ENCODE measurements at places on chromosomes 13 and 19.

GRCh38 chr13:91302111-91302510, 45.4 kb upstream of the MIR17HG start:
- DNase-seq, result peak; percentile 9

- DNase-seq, result no peak
Measured at GRCh38 chr13:24680921-24681604, 855 bp downstream of the ATP12A start.

DNA sequence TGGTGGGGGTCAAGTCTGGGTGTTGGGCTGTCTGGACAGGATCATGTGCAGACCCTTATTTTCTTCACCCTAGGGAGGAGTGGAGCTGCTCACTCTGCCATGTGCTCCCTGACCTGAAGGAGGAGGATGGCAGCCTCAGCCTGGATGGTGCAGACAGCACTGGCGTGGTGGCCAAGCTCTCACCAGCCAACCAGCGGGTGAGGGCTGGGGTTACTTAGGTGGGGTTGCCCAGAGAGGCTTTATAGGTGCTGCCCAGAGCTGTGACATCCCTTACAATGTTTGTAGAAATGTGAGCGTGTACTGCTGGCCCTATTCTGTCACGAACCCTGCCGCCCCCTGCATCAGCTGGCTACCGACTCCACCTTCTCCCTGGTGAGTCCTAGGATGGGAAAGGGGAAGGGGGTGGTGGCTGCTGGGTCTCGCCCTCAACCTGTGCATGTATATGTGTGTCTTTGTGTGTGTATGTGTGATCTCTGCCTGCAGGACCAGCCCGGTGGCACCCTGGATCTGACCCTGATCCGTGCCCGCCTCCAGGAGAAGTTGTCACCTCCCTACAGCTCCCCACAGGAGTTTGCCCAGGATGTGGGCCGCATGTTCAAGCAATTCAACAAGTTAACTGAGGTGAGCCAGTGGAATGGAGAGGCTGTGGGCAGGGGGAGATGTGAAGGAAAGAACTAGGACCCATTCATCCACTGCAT, 5.1 kb downstream of the CHMP2A start:
- no peak for DNase-seq

DNA sequence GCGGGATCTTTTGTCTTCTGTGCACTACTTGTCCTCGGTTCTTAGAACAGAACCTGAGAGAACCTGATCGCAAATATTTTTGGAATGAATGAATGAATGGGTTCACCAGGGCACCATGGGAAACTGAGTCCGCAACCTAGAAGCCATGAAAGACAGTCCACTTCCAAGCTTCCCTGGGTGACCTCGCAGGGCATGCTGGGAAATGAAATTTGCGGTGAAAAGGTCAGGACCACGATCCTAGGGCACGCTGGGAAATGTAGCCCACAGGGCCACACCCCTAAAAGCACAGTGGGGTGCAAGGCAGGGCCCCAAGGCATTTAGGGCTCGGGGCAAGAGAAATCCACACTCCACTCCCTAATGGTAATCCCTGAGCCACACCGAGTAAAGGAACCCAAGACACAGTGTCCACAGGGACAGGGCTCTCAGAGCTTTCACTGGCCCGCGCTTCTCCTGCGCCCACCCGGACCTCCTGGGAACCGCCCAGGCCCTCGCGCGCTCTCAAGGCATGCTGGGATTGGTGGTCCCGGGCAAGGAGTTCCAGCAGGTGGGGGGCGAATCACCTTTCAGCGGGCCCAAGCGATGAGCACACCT, 1.1 kb upstream of the PPP1R12C start:
- peak; percentile 45 for DNase-seq

- peak; percentile 72 for DNase-seq
Measured at GRCh38 chr19:41621654-41622053, 5.2 kb downstream of the CEACAM4 start.

DNA sequence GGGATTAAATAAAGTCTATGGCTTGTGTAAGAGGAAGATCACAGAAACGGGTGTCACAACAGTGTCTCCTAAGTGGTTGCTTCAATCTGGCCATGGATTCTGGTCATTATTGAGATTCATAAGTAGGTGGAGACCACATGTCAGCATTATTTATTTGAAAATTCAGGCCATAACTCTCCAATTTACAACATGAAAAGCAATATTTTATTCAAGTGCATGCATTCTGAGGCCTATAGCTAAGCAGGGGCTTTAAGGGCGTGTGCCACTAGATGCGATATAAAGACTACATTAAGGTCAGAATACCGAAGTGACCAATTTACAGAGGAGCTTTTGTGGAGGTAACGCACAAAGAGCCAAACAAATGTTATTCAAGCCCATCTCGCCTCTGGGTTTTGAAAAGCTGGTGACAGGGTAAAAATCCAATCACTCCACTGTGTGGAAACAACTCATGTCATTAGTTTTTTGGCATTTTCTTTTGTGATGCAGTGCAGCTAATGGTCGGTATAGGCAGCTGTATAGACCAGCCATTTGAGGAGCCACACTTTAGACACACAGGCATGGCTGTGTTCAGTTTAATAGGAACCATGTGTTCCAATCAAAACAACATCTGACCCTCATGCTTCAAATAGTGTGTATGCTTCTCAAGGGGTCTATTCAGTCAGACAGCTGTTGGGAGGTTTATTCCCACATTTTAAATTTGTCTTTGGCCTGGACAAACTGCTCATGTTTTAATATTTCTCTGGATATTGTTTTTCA, 123.7 kb downstream of the KL start:
- no peak for DNase-seq

DNA sequence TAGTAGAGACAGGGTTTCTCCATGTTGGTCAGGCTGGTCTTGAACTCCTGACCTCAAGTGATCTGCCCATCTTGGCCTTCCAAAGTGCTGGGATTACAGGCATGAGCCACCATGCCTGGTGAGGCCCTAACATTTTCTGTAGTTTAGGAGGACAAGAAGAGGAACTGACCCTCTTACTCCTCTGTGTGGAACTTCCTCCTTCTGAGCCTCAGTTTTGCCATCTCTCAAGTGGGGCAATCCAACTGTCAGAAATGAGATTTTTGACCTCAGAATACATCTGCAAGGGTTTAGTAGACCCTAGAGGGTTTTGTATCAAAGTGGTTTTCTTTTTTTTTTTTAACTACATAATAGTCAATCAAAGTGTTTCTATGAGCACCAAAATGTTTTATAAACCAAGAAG, 2.4 kb downstream of the DKKL1 start:
- DNase-seq, result no peak

- no peak for DNase-seq
Measured at GRCh38 chr13:27140060-27140459, 31.6 kb downstream of the USP12 start.

GRCh38 chr13:93364166-93364565, 137.6 kb downstream of the GPC6 start:
- DNase-seq, result no peak

DNA sequence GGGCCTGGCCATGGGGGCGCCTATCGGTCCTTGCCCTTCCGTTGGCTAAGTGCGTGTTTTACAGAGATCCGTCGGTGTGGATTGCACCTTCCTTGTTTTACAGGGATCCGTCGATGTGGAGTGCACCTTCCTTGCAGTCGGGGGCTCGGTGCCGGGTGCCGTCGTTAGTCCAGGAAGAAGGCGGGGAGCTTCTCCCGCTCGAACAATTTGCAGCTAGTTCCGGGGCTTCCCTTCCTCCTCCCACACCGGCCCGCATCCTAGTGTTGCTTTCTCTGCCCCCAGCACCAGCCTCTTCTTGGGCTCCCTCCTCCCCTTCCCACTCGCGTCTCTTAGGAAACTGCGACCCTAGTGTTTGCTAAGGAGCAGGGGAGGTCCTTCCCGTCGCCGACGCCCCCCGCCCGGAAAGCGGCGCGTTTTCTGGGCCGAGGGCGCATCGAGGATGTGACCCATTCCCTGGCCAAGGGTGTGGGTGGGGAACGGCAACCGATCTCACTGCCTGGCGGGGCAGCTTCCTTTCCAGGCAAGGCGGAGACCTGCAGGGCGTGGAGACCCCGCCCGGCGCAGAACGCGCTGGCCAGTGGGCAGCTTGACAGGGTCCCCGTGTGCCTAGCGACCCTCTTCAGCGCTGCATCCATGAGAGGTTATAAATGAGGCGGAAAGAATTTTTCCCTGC, 75.7 kb upstream of the ZNF91 start:
- no peak for DNase-seq

DNA sequence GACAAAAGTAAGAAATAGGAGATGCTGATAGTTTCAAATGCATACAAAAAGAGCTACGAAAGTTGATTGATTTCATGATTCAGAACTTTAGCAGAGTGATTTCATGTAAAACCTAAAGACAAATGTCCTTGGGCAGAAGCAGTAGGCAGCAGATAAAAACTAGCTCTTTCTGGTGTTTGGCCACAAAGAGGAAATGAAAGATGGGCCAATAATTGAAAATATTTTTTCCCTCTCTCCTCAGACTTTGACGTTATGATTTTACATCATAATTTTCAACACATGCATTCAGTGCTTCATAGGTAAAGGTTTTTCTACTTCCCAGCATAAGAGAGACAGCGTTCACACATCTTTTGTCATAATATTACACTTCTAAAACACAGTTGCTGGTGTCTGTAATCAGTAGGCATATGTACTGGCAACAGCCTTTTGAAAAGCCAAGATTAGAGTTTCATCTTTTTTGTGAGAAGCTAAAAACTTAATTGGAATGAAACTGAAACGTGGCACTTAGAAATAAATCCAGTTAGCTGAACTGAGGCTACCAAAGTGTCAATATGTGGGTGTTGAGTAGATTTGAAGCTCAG, 9.3 kb downstream of the SCEL start:
- no peak for DNase-seq

DNA sequence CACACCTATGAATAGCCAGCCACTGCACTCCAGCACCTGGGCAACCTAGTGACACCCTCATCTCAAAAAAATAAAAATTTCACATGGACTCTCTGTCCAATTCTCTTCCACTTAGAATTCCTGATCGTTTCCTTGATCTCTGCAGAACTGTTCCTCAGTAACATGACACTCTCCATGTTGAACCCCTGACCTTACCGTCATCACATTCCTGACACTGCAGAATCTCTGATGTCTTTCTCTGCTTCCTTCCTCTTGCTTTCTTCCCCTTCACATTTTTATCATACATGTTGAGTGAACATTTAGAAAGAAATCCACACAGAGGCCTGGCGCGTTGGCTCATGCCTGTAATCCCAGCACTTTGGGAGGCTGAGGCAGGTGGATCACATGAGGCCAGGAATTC, 15.0 kb downstream of the ZNF114 start:
- DNase-seq, result no peak

- peak; percentile 45 for DNase-seq
Measured at GRCh38 chr13:27339299-27339698, 68.7 kb downstream of the RASL11A start.

GRCh38 chr13:113863524-113864272, at the start of gene GAS6:
Gene GAS6, minus strand, starts transcription at chr13:113864076. Its CDS starts 156 bp downstream, at chr13:113863920.
- DNase-seq, result peak; percentile 61

GRCh38 chr13:48580185-48580803, 47.4 kb upstream of the RCBTB2 start:
- DNase-seq, result peak; percentile 86

GRCh38 chr13:29548722-29549121, 46.8 kb downstream of the SLC7A1 start:
- DNase-seq, result no peak

DNA sequence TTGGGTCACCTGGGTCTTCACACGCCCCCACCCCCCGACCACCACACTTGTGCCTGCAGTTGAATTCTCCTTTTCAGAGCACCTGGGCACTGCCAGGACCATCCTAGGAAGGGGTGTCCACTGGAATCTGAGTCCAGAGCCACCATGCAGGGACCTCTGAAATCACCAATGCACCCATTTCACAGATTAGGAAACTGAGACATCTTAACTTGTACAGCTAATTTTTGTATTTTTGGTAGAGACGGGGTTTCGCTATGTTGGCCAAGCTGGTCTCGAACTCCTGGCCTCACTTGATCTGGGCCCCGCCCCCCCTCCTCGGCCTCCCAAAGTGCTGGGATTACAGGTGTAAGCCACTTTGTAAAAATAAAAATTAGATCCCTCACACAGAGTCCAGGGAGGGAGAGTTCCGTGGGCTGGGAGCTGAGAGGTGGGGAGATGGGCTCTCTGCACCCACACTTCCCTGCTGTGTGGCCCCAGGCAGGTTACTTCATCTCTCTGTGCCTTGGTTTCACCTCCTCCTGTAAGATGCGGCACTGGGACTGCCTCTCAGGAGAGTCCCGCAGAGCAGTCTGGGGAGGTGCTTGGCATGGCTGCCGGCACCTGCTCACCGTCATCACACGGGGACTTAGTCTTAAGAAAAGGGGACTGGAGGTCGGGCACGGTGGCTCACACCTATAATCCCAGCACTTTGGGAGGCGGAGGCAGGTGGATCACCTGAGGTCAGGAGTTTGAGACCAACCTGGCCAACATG, 45.9 kb upstream of the C19orf12 start:
- DNase-seq, result no peak

- DNase-seq, result no peak
Measured at GRCh38 chr13:27269114-27269665, 1.4 kb upstream of the RASL11A start.

DNA sequence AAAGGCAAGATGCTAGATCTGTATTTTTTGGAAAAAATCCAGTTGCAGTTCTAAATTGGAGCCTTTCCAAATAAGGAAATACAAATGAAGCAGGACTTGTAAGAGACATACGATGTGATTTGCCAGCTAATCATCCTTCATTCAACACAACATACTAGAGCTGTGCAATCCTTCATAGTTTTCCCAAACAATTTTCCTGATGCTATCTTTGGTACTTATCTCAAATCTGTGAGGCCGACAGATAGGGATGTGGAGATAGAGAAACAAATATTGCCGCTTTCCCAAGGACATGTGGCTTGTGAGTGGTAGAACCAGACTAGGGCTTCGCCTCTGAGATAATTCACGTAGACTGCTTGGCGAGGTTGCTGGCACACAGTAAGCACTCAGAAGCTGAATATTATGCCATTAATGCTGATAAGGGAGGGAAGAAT, 176.6 kb downstream of the LMO7 start:
- no peak for DNase-seq

GRCh38 chr13:80605011-80605410, 264.1 kb upstream of the SPRY2 start:
- DNase-seq, result no peak

DNA sequence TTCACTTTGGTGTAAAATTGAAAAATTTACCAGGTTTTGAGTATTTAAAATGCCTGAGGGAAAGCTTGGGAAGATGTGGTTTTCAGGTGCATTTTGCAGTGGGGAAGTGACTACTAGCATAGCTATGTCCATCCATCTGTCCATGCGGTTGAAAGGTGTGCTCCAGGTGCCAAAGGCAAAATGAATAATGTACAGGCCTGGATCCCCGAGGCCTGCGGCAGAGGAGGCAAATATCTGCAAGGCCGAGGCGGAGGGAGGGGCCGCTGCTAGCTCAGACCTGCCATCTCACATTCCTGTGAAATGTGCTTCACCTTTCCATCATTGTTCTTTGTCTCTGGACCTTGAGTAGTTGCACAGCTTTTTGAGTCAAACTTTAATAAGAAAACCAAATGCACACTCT, 65.5 kb downstream of the ERCC5 start:
- no peak for DNase-seq

GRCh38 chr19:39160889-39161672, 35.5 kb downstream of the PAK4 start:
- DNase-seq, result peak; percentile 13

GRCh38 chr13:80475718-80476117, 134.8 kb upstream of the SPRY2 start:
- no peak for DNase-seq

- no peak for DNase-seq
Measured at GRCh38 chr13:40221460-40222201, 444.8 kb downstream of the FOXO1 start.

Data from suppressor macrophage (primary cell).